ENCODE measurements at places on chromosomes 3 and 15. TPM values are rescaled to one million over a fixed set of nuclear protein-coding genes. Genes with fewer than 3 reads are reported as not detected.

P2RY1 gene
- 3.5 TPM for total RNA-seq

PRC1 gene
- total RNA-seq, result 139 TPM

PRR23A gene
- total RNA-seq, result not detected

ST3GAL6 gene
- 27.6 TPM for total RNA-seq

TMIE gene
- total RNA-seq, result 0.46 TPM

IGSF10 gene
- not detected for total RNA-seq
